ENCODE measurements at places on chromosomes 12 and 14. TPM values are rescaled to one million over a fixed set of nuclear protein-coding genes. Genes with fewer than 3 reads are reported as not detected.

MAX gene
- polyA plus RNA-seq, result 103 TPM

GRCh38 chr12:124684971-124685688 lies 117.7 kb upstream of the NCOR2 start:
- DNase-seq, result no peak

DNA sequence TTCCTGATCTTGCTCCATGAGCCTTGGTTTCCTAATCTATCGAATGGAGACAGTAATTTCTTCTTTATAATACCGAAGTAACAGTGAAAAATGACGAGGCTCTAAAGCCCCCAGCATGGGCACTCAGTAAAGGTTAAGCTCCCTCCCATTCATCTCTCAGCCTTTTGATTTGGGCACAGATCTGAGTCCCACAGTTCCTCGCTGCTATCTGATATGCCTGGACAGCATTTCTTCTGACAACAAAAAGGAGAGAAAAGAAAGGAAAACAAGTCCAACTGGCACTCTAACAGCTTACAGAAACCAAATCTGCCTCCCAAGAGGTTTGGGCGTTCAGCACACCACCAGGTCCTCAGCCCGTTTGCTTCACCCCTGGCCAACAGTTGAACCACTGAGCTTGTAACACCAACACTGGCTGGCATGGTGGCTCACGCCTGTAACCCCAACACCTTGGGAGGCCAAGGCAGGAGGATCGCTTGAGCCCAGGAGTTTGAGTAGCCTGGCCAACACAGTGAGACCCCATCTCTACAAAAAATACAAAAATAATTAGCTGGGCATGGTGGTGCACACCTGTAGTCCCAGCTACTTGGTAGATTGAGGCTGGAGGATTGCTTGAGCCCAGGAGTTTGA lies 19.5 kb downstream of the CCDC88C start:
- DNase-seq, result no peak

DNA sequence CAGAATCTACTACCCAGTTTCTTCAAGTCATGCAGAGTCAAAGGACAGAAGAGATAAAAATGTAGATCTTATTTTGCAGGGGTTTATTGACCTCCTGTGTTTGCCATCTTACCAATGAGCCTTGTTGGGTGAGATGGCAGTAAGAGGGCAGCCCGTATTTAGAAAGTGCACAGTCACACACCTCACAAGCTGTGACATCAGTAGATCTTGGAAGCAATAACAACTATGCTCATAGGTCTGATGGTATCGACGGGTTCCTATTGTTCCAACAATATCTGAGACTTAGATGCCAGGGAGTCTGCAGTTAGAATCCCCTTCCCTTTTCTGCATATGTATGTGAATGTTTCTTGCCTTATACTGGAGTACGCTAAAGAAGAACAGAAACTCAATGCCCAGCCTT lies 189.0 kb upstream of the DYRK2 start:
- no peak for DNase-seq

DNA sequence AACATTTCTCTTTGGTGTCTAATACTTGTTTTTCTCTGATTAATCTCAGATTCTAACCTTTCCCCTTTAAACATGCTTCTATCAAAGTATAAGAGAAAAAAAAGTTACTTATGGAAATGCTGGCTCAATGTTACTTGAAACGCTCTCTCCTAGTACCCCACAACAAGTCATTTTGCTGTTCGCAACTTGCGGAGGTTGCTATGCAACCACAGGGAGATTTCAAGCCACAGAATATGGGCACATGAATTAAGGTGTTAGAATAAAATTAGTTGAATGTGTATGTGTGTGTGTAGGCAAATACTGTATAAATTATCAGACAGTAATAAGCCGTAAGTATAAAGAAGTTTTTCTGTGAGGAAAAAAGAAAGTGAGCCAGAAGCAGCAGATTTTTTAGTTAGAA lies 80.6 kb downstream of the CCDC59 start:
- DNase-seq, result no peak

- no peak for DNase-seq
These were observed 8.3 kb downstream of the TNFRSF1A start for GRCh38 chr12:6333566-6333965.
